ENCODE measurements at places on chromosomes 7 and 10. TPM values are rescaled to one million over a fixed set of nuclear protein-coding genes. Genes with fewer than 3 reads are reported as not detected.

The SHH gene
- total RNA-seq = not detected

The RBM33 gene
- total RNA-seq = 26.4 TPM

The SLC35G1 gene
- total RNA-seq = 4.7 TPM

The LRRC4 gene
- under 0.01 TPM for total RNA-seq

The TDRD1 gene
- 3.3 TPM for total RNA-seq

The PRKG1 gene
- total RNA-seq = 15.6 TPM

The OR9A2 gene
- total RNA-seq = not detected

The SDK1 gene
- 1.6 TPM for total RNA-seq

The AGR2 gene
- not detected for total RNA-seq

The SEMA4G gene
- 0.59 TPM for total RNA-seq

The UCMA gene
- total RNA-seq = not detected

The CDK14 gene
- total RNA-seq = 30.5 TPM

The MBL2 gene
- total RNA-seq = not detected

The TIAL1 gene
- total RNA-seq = 39.3 TPM

The LIPN gene
- total RNA-seq = not detected

The PDE6C gene
- not detected for total RNA-seq

The AKR1C4 gene
- total RNA-seq = not detected

The VAX1 gene
- not detected for total RNA-seq

The ITPRID1 gene
- total RNA-seq = not detected

The OR2A5 gene
- not detected for total RNA-seq

The PPP1R3C gene
- total RNA-seq = 2.6 TPM

The ODAD2 gene
- 0.20 TPM for total RNA-seq

The SDHAF3 gene
- total RNA-seq = 17.4 TPM

The C7orf57 gene
- not detected for total RNA-seq

The MYOF gene
- total RNA-seq = 193 TPM

The GPR85 gene
- 1.8 TPM for total RNA-seq

The FAM107B gene
- total RNA-seq = 6.6 TPM

The ZNF25 gene
- 7.0 TPM for total RNA-seq

The HABP2 gene
- not detected for total RNA-seq

The DPP6 gene
- not detected for total RNA-seq

The SPDYE16 gene
- total RNA-seq = not detected

The HGF gene
- 345 TPM for total RNA-seq

The CEP55 gene
- 30.5 TPM for total RNA-seq

The PANK1 gene
- 7.0 TPM for total RNA-seq

The UPF2 gene
- 11.4 TPM for total RNA-seq

The TBRG4 gene
- total RNA-seq = 112 TPM

The SORCS1 gene
- total RNA-seq = not detected

The COBL gene
- under 0.01 TPM for total RNA-seq

The TSPAN13 gene
- total RNA-seq = 1.1 TPM

The GPR146 gene
- 0.78 TPM for total RNA-seq

The CLEC5A gene
- not detected for total RNA-seq

The CADPS2 gene
- total RNA-seq = 12.5 TPM

The ACTA2 gene
- 37.1 TPM for total RNA-seq

The CACNA2D1 gene
- total RNA-seq = 48.5 TPM

The OR6B1 gene
- not detected for total RNA-seq

The ANKRD1 gene
- not detected for total RNA-seq

The WEE2 gene
- not detected for total RNA-seq

The UPK3B gene
- total RNA-seq = not detected

The VPS50 gene
- total RNA-seq = 30.9 TPM

The PCLO gene
- total RNA-seq = not detected

The SKAP2 gene
- 21.7 TPM for total RNA-seq

The IL6 gene
- 1.1 TPM for total RNA-seq

The ASIC3 gene
- 0.20 TPM for total RNA-seq

All from subcutaneous preadipocyte (primary cell).